ENCODE measurements at places on chromosomes 2 and 18.
A peak's percentile ranks its signal among the peaks of the same experiment; 100 is the strongest.

DNA sequence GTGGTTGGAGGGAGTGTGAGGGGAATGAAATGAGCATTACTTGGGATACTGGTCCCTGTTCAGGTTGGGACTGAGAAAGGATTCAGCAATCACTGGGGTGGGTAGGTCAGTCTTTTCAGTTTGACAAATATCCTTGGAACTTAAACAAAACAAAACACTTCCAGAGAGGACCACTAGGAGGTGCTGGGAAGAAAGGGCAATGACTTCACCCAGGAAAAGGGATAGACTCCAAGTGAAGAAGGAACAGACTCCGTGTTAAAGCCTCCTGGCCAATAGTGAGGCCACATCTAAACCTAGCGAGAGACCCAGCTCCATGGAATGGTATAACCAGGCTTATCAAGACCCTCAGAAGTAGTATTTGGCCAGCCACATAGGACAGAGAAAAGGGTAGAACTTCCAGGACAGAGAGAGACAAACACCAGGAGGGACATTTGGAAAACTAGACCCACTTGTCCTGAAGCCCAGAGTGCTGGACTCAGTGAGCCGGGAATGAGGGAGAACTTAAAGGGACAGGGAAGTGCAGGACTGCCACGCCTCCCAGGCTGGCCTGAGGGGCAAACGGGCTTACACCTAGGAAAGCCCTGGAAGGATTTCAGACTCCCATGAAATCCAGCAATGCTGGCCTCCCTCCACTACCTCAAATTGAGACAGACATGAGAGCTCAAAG is 19.6 kb upstream of the KCNG3 start:
- H3K36me3 ChIP-seq, result no peaks in the 10 kb centered on the region
- no peak for DNase-seq
- no peaks in the 10 kb centered on the region for H3K27me3 ChIP-seq
- H3K27ac ChIP-seq, result no peak overlapping the region
- no peak overlapping the region for H3K4me3 ChIP-seq

DNA sequence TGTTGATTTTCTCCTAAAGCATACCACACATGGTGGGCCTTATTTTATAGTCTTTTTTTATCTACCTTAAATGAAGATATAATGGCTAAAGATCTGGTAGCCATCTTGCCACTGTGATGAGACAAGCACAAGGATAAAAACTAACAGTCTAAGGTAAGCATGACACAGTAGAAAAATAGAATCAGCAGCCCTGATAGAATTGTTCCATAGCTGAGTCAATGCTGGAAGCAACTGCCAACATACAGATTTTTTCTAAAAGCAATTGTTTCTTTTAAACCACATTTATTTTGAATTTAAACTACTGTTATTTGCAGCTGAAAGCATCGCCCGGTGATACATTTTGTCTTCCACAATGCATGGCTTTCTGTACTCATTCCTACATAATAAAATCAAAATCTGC is 1091.5 kb upstream of the CHAC2 start:
- no peaks in the 10 kb centered on the region for H3K36me3 ChIP-seq
- no peaks in the 10 kb centered on the region for H3K27me3 ChIP-seq
- H3K4me1 ChIP-seq, result no peaks in the 10 kb centered on the region
- H3K27ac ChIP-seq, result no peak overlapping the region

GRCh38 chr2:68831686-68832232 is 39.4 kb downstream of the BMP10 start:
- DNase-seq, result no peak
- peak overlapping the region; percentile 53 for H3K4me3 ChIP-seq
- H3K27ac ChIP-seq, result peak overlapping the region; percentile 79
- H3K36me3 ChIP-seq, result peaks cover 22% of the 10 kb centered on the region

- peaks cover 5% of the 10 kb centered on the region for H3K4me1 ChIP-seq
- peak within 1 kb of the TSS; percentile 34 for H3K27ac ChIP-seq
These were observed at the start of gene FOXI3 for GRCh38 chr2:88452565-88452905. Gene FOXI3, minus strand, starts transcription at chr2:88452693. Its CDS starts 158 bp downstream, at chr2:88452535.

- H3K27ac ChIP-seq, result no peak overlapping the region
- H3K27me3 ChIP-seq, result peaks cover 5% of the 10 kb centered on the region
- DNase-seq, result no peak
These were observed 131.5 kb downstream of the MAIP1 start for GRCh38 chr2:200086911-200087310.

- peaks cover 46% of the 10 kb centered on the region for H3K4me1 ChIP-seq
- DNase-seq, result no peak
- peak overlapping the region; percentile 47 for H3K27ac ChIP-seq
- H3K4me3 ChIP-seq, result no peak overlapping the region
- H3K27me3 ChIP-seq, result no peaks in the 10 kb centered on the region
- peaks cover 40% of the 10 kb centered on the region for H3K36me3 ChIP-seq
These were observed 38.2 kb downstream of the KCMF1 start for GRCh38 chr2:85009019-85009618.

Measured in T-helper 2 cell treated with Interferon-gamma antibody and Interleukin-4, amounts not matched to agents 5 μg/mL and 100 μg/mL, for 36 hours (primary cell).